ENCODE measurements at places on chromosomes 1 and 21.

GRCh38 chr1:186512698-186513457 lies 52.0 kb upstream of the PDC start:
- no peak for DNase-seq

DNA sequence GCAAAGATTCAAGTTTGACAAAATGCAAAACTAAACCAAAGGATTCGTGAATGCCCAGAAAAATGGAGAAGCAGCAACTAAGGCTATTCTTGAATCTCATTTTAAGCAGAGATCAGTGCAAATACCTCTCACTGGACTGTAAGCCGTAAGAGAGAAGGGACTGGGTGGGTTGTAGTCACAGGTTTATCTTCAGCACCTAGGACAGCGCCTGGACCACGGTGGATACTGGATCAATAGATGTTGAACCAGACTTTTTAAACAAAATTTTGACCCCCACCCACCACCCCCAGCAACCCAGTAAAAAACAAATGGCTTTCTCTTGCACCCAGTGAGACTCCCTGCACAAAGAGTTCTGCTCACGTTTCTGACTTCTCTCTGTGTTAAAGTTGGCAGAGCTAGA lies 347.1 kb downstream of the AJAP1 start:
- no peak for DNase-seq

DNA sequence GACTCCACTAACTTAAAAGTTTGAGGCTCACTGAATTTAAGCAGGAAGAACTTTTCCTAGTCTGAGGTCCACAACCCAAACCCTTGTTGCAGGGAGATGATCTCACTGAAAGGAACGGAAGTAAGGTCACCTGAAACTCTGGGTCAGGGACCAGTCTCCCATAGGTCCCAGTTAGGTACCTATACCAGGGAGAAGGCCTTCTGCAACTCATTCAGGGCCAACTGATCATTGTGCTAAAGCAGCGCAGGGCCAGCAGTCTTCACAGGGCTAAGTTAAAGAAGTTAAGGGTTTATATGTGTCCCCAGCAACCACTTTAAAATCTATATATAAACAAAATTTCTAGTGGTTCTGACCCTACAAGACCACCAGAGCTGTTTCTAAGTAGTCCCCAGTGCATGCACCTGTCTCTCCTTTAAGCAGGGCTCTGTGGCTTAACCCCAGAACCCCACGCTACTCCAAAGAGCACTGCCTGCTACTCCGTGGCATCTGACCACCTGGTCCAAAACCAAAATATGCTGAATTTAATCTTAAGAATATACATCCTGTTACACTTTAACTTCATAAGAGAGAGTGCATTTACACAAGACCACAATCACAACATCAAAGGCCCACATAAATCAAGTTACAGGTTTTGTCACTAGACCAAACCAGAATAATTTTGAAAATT lies 2.8 kb downstream of the SRSF10 start:
- no peak for DNase-seq

DNA sequence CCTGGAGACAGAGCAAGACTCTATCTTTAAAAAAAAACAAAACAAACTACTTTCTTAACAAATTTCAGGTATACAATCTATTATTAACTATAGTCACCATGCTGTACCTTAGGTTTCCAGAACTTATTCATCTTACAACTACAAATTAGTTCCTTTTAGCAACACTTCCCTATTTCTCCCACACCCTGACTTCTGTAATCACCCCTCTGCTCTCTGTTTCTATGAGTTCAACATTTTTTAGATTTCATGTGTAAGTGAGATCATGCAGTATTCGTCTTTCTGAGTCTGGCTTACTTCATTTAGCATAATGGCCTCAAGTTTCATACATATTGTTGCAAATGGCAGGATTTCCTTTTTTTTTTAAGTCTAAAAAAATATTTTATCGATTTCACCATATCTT lies 77.9 kb upstream of the LPGAT1 start:
- no peak for DNase-seq

DNA sequence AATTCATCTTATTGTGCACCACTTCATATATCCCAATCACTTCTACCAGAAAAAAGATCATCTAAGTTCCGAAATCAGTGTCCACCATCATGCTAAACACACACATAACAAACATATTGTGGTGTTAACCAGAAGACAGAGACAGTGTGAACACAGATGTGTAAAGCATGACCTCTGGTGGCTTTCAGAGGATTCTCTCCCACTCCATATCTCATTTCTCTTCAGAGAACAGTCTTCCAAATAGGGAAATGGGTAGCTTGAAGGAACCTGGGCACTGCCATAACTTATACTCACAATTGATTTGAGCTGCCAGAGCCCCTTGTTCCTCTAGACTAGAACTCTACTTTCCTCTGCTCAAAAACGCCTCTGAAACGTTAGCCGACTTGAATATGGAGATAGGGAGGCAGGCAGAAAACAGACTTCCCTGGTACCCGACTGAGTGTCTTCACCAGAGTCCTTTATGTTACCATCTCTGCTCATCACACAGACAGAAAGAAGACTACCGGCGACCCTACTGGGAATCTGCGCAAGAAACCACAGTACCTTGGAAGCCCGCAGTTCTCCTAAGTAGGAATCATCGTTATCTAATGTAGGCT lies 1.8 kb upstream of the ELAPOR1 start:
- DNase-seq: no peak

DNA sequence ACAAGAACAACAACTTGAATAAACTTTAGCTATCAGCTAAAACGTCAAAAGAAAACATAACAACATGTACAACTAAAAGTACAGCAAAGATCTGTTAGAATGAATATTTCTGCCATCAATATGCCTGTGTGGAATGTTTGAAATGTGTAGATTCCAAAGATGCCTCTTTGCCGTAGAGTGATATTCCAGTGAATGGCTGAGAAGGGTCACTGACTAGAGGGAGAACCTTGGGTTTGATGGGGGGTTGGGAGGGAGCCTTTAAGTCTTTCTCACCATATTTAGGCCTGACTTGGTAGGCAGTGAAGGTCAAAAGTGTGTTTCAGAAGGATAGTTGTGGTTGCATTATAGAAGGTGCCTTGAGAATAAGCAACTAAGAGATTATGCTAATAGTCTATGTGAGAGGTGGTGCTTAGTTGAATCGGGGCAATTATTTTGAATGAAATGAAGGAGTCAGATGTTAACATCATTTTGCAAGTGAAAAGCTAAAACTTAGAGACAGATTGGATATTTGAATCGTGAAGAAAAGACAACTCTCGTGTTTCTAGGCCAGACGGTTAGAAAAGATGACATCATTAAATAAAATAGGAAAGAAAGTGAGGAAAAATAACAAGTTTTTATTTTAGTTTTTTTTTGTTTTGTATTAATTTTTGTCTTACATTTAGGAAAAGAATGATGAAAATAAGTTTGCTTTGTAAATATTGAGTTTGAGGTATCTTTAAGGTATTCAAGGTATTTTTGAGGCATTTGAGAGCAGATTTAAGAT lies 53.8 kb downstream of the PLA2G4A start:
- DNase-seq: no peak

- DNase-seq: no peak
Measured at GRCh38 chr21:28893687-28894086, 99.0 kb downstream of the LTN1 start.

GRCh38 chr1:215146240-215146975 lies 63.9 kb downstream of the KCNK2 start:
- peak; percentile 17 for DNase-seq

DNA sequence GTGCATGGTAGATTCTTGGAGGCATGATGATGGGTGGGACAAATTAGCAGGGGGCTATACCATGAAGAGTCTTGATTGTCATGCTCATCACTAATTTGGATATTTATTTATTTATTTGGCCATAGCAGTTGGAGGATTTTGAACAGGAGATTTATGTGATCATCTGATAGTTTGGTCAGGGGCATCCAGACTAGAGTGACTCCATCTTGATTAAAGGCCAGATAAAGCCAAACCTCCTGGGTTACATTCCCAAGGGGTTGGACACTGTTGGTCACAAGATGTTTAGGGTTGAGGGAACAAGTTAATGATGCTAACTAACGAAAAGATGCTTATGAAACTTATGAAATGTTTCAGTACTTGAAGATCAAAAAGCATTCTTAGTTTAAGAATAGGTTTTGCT lies 139.8 kb downstream of the MAST2 start:
- DNase-seq: no peak

DNA sequence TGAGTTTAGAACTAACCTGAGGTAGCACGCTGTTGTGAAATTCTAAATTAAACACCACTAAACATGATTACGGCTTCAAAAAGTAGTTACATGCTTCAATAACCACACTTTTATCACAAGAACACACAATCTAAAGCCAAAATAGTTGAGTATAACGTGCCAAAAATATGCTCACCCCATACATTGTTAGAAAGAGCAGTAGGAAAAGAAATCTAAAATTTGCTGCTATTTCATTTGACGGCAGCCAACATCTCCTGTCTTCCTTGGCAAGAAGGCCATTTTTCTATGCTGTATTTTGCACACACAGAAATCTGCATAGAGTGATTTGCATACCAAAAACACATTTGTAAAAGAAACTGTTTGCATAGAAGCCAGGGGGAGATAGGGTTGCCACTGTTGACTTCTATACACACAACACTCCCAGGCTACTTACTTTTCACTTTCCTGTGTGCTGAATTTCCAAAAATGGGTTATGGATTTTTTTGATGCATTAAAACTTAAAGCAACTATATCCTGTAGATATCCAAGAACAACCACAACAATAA lies 42.9 kb upstream of the DMRTB1 start:
- no peak for DNase-seq

- DNase-seq: no peak
Measured at GRCh38 chr1:84896279-84896678, 3.3 kb upstream of the LPAR3 start.

- DNase-seq: no peak
Measured at GRCh38 chr21:39073717-39074116, 109.5 kb downstream of the PSMG1 start.

- DNase-seq: no peak
Measured at GRCh38 chr1:45400049-45400448, 59.8 kb upstream of the MUTYH start.

DNA sequence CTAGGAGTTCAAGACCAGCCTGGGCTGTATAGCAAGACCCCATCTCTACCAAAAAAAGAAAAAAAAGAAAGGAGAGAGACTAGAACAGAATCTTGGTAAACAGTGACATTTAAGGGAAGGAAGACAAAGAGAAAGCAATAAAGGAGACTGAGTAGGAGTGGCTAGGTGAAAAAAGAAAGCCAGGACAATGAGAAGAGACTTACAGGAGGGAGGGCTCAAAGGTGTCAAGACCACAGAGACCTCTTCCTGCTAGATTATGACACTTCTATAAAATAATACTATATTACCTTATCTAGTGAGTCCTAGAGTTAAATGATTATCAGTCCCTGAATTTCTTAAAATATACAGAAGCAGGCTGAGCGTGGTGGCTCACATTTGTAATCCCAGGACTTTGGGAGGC lies 10.1 kb upstream of the EPRS1 start:
- DNase-seq: no peak

DNA sequence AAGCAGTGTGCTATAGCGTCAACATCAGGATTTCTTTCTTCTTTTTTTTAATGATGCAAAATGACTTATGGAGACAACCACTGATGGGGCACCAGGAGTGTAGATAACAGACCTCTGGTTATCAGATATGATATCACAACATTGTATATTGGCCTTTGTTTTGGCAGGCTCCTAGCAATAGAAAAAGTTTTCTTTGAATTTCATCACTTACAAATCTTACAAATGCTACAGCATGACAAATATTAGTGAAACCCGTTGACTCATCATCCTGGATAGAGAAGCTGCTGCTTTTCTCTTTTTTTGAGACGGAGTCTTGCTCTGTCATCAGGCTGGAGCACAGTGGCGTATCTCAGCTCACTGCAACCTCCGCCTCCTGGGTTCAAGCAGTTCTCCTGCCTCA lies 92.9 kb downstream of the LTN1 start:
- DNase-seq: no peak

GRCh38 chr1:53182716-53183094 lies 13.9 kb upstream of the CPT2 start:
- DNase-seq: no peak

- DNase-seq: no peak
Measured at GRCh38 chr1:111192658-111193519, 7.6 kb downstream of the DENND2D start.

- no peak for DNase-seq
Measured at GRCh38 chr1:19656780-19657466, 7.8 kb upstream of the HTR6 start.

DNA sequence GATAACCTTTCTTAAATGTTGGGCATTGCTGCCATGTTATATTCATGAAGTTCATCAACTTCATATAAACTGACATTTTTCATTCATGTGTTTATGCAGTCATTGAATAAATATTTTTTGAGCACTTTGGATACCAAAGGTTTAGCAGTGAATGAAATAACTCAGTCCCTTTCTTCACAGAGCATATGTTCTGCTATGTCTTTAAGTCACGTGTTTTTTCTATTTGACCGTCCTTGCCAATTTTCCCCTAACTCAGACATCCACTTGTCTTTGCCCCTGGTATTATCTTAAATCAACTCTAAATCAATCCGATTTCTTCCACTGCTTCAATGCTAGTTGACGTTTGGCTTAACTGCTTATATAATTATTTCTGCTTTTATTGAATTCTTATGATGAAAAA lies 16.6 kb downstream of the ADARB1 start:
- no peak for DNase-seq

DNA sequence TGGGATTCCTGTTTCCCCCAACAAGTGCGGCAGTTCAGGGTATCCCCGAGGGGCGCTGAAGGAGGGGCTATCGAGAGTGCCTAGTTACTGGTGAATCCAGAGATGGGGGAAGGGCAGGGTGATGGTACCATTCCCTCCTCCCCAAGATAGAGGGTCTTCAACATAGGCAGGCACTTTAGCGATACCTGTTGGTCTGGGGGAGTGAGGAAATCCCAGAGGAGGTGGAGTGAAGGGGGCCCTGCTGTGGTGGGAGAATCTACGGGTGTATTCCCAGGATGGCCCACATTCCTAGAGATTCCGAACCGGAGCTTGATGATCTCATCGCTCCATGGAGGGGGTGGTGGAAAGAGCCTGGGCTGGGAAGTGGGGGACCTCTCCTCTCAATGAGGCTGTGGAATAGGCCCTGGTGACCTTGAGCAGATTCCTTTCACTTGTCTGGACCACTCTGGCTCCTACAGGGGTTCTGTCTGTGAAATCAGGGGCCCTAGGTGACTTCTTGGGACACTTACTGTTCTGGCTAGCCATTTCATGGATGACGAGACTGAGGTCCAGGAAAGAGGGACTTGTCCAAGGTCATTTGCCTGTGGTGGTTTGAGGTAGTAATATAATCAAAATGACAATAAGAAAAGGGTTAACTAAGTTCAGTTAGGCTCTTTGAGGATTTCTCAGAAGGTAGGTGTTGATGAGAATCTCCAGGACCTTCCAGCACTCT lies 52.7 kb upstream of the SYNC start:
- DNase-seq: peak; percentile 72

DNA sequence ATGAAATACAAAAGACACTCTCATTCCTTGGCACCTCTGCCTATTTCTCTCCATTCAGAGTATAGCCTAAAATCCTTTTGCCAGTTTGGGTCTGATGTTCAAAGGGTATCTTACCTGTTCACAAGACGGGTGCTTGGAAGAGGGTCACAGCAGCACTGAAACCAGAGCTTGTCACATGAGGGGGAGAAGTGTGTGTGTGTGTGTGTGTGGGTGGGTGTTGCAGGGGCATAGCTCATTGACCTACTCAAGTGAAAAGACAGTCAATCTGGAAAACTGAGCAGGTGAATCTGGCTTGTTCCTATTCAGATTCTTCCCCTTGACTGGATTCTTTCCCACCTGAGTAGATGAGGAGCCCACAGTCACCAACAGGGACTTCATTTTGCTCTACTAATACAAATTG lies 63.9 kb downstream of the KCTD3 start:
- no peak for DNase-seq

- DNase-seq: no peak
Measured at GRCh38 chr1:29624320-29625083, 388.2 kb downstream of the PTPRU start.

- DNase-seq: peak; percentile 59
Measured at GRCh38 chr1:224922404-224923164, 6.9 kb upstream of the DNAH14 start.

Data from kidney (tissue), 22 donors.